ENCODE measurements at places on chromosomes 7 and 10. TPM values are rescaled to one million over a fixed set of nuclear protein-coding genes. Genes with fewer than 3 reads are reported as not detected.

The HOXA2 gene
- not detected for total RNA-seq

- H3K4me3 ChIP-seq = no peak overlapping the region
- no peak overlapping the region for H3K27ac ChIP-seq
- no peaks in the 10 kb centered on the region for H3K4me1 ChIP-seq
- no peaks in the 10 kb centered on the region for H3K27me3 ChIP-seq
These were observed 113.2 kb downstream of the CALCR start for GRCh38 chr7:93461350-93461749.

The AGBL3 gene
- 1.2 TPM for total RNA-seq

DNA sequence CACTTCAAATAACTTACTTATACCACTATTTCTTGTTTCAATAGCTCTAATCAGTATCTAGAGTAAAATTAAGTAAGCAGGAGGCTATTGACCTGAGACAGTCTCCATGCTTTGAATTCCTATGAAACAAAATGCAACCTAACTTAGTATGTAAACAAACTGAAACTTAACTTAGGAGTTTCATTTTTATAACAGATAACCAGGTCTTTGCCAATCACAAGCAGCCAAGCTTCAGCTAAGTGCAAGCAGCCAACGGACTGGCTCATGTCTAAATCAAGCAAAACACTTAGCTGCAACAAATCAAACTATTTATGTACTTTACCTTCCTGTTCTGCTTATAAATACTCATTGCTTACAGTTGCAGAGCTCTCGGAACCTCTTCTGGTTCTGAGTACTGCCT, 4.4 kb upstream of the GSTK1 start:
- H3K27ac ChIP-seq = no peak overlapping the region
- no peaks in the 10 kb centered on the region for H3K36me3 ChIP-seq
- H3K27me3 ChIP-seq = no peaks in the 10 kb centered on the region
- H3K4me1 ChIP-seq = no peaks in the 10 kb centered on the region
- H3K4me3 ChIP-seq = no peak overlapping the region
- no peak for DNase-seq

GRCh38 chr10:132316133-132316532, 8.4 kb upstream of the STK32C start:
- H3K4me3 ChIP-seq = no peak overlapping the region
- H3K27ac ChIP-seq = no peak overlapping the region
- H3K4me1 ChIP-seq = no peaks in the 10 kb centered on the region
- H3K27me3 ChIP-seq = no peaks in the 10 kb centered on the region
- DNase-seq = no peak
- no peaks in the 10 kb centered on the region for H3K36me3 ChIP-seq

The MUC12 gene
- 12.2 TPM for total RNA-seq

Measured in H9 (cell line).